ENCODE measurements at places on chromosomes 16 and 17.

DNA sequence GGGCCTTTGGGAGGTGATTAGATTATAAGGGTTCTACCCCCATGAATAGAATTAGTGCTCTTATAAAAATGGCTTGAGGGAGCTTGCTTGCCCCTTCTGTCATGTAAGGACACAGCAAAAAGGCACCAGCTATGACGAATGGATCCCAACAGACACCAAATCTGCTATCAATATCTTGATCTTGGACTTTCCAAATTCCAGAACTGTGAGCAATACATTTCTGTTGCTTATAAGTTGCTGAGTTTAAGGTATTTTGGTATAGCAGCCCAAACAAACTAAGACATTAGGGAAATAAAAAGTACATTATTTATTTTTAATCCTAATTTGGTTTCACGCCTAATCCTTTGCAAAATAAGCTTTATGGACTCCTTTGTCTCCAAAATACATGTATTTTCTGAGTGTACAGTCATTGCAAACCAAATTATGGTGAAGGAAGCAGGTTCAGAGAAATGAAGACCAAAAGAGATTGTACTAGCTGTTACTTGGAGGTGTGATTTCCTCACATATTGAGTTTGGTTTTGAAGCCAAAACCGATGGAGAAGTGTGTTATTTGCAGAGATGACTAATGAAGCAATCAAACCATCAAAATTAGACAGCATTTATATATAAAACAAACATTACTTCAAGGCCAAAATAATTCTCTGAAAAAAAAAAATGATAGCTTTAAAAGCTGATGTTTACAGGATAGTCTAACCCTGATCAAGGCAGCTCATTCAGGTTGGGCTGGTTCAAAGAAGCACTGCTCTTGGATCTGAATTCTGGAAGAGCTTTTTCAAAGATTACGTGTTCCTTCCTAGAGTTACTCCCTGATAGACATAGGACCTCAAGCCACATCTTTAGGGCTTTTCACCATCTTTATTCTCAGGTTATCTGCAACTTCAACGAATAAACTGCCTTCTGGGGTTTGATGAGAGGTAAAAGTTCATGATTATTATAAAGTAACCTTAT lies 71.6 kb downstream of the MYO1D start:
- no peak for DNase-seq

DNA sequence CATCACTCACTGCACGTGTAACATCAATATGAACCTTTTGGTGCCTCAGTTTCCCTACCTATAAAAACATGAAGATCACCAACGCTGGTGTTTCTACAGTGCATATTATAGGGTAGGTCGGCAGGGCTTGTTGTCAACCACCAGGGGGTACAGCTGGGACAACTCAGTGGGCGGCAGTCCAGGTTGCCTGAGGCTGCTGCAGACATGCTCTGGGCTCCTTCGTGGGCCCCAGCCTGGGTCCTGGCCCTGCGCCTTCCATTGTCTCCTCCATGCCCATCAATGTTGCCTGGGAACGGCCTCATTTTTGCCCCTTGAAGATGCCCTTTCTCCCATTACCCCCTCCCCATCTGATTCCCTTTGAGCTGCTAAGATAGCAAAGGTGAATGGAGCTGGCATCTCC lies 89.8 kb downstream of the GSG1L start:
- DNase-seq = no peak

GRCh38 chr16:57722210-57722499 lies 13.4 kb upstream of the KATNB1 start:
- DNase-seq = no peak

DNA sequence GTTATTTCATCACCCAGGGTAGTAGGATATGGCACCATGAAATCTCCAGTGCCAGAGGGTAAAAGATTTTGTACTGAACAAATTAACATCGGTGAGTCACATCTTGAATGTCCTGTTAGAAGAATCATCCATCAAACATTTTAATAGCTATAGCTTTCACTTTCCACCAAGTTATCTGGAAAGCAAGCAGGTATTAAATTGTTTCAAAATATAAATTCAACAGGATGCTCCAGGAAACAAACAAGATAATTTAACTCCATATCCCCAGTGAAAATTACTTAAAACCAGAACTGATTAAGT lies 2.4 kb downstream of the VEZF1 start:
- DNase-seq = peak; percentile 70

DNA sequence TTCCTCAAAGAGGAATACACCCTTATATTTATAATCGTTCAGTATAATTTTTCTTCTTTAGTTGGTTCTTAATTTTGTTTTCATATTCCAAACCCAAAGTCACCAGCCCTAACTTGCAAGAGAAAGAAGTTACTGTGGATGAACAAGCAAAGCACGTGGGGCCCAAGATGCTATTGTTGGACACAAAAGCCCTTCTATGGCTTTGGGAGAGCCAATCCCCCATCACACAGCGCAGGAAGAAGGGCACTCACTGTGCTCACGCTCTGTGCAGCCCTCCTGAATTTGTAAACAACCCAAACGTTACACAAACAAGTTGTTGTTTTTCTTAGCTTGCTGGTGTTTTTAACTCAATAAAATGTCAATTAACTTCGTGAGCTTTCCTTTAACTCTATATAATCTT lies 22.5 kb downstream of the SPPL2C start:
- no peak for DNase-seq

DNA sequence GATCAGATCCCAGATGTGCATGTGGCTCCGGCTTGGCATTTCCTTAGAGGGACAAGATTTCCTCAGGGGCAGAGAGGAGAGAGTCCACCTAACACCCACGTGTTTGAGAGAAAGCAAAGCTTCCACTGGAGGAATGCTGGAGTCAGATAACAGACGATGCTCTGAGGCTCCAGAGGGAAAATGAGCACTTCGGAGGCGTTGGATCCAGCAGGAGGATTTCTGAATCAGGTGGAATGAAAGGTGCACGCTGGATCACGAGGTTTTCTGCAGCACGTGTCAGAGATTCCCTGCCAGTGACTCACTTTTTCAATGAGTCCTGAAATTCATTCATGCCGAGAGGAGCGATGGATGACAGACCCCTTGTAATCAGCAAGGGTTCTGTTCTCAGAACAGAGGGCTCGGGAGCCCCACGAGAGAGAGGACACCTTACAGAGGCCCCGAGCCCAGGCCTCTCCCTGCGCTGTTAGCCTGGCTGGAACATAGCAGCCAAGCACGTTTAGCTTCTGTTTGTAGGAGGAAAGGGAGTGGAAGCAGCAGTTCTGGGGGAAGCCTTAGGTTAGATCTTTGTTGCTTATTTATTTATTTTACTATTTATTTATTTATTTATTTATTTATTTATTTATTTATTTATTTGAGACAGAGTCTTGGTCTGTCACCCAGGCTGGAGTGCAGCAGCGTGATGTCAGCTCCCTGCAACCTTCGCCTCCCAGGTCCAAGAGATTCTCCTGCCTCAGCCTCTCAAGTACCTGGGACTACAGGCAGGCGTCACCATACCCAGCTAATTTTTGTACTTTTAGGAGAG lies 49.3 kb upstream of the JPH3 start:
- DNase-seq = no peak

DNA sequence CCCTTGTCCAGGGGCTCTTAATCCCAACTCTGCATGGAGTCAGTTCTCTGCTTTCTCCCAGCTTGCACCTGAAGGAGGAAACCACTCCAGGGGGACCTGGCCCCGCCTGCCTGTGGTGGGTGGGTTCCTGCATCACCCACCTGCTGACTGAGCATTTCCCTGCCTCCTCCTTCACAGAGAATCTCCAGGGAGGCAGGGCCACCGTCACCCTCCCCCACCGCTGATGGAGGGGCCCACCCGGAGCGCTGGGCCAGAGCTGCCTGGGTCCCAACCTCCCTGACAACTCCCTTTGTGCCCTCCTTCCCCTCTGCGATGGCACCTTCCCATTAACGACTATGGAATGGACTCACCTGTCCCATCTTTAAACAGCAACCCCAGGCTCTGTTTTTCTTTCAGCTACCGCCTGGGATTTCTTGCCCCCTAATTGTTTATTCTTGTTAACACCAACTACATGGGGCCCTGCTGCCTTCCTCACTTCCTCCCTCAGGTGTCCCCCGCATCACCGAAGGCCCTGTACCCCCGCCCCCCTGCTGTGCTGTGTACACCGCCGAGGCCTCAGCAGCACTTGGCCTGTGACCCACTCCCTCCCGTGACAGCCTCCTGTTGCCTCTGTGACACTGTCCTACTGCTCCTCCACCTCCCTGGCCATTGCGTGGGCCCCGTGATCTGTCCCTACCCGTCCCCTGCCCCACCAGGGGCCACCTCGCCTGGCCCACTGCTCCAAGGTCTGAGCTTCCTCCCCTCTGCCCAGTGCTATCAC lies 842 bp upstream of the TEDC2 start:
- DNase-seq = no peak

GRCh38 chr17:78859051-78859450 lies 18.4 kb upstream of the USP36 start:
- no peak for DNase-seq

GRCh38 chr16:84484579-84485254 lies 19.7 kb downstream of the MEAK7 start:
- peak; percentile 81 for DNase-seq

- DNase-seq = no peak
Measured at GRCh38 chr16:30548416-30549253, 9.5 kb downstream of the ZNF764 start.

- DNase-seq = no peak
Measured at GRCh38 chr16:11393366-11393765, 48.1 kb downstream of the RMI2 start.

- DNase-seq = no peak
Measured at GRCh38 chr16:46614006-46614405, 7.2 kb downstream of the SHCBP1 start.

All from T47D (cell line).